ENCODE measurements at places on chromosomes 4 and X.

GRCh38 chrX:63751481-63751880 lies 33.5 kb downstream of the ARHGEF9 start:
- DNase-seq, result no peak

DNA sequence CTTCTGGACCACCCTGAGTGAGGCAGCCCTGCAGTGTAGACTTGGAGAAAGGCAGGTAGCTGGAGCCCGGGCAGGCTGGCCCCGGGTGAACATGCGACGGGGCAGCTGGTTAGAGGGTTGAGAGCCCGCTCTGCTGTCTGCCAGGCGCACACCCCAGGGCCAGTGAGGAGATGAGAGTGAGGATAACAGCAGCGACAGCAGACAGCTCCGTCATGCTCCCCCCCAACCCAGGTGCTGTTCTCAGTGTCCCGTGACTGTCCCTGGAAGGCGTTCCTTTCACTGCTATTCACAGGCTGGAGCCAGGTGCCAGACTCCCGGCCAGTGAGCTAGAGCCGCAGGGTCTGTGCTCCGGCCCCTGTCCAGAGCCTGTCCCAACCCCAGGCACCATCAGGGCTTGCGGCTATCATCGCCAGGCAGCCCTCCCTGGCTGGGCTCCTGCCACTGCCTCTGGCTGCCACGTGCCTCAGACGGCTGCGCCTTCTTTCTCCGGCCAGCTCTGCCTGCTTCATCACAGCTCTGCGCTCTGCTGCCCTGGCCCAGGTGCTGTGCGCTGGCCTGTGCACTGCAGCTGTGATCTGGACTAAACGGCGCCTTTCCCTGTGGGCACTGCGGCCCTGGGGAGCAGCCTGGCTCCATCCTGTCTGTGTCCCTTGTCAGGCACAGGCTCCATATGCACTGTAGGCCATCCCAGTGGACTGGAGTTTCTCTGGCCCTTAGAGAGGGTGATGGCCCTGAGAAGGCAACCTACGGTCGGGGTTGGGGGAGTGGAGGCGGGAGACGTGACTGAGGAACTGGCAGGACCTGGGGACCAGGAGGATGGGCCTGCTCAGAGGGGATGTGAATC lies 19.8 kb downstream of the NSG1 start:
- DNase-seq, result no peak

DNA sequence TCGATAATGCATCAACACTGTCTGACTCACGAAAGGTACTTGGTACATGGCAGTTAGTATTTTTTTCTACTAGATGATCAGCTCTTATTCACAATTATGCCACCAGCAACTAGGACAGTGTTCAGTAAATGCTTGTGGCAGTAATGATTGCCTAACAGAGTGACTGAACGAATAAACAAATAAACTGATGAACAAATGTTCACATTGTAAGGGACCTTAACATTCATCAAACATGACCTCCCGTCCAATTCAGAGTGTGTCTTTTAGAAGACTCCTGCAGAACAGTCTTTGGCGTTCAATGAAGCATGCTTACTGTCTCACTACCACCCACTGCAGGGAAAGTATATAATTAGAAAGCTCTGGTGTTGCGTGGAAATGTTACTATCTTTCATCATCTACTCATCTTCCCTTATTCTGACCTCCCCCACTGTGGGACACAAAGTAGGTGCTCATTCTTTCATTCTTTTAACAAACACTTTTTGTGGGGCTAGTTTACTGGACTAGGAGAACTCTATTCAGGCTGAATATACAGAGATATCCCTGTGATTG lies 319.3 kb downstream of the RAB28 start:
- DNase-seq, result no peak

- DNase-seq, result no peak
These were observed 60.4 kb downstream of the SUPT20HL2 start for GRCh38 chrX:24253469-24253868.

DNA sequence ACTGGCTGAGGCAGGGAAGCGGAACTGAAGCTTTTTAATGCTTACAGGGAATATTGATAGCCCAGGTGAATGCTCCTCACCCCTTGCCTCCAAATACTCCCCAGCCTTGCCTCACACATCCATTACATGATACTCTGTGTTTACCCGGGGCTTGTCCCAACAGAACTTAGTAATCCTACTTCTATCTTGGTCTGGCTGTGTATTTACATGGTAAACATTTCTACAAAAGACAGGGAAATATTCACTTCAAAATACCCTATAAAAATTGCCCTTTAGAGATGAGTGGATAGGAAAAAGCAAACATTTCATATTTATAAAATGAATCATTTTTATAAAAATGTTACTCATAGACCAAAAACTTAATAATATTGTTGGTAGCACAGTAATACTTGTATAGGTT lies 120.1 kb downstream of the NHS start:
- DNase-seq, result no peak

GRCh38 chrX:136019226-136019625 lies 34.0 kb downstream of the SLC9A6 start:
- no peak for DNase-seq

GRCh38 chr4:115113506-115114106 lies at the start of gene NDST4:
TSS of gene NDST4 (minus strand) at chr4:115113620. CDS start at chr4:115077036, 36,584 bp downstream.
- DNase-seq, result no peak

DNA sequence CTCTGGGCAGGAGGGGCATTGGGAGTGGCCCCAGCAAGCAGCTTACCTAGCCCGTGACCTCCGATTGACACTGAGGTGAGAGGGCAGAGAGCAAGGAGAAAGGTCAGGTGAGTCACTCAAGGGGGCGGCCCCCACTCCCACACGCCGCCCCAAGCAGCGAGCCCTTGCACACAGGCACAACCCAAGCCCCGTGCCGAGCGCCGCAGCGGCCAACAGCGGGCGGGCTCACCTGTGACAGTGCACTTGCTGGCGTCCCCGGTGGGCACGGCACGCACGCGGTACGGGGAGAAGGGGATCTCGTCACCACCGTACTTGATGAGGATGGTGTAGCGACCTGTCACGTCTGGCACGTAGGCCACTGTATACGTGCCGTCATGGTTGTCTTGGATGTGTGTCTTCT lies 17.2 kb downstream of the FLNA start:
- DNase-seq, result no peak

DNA sequence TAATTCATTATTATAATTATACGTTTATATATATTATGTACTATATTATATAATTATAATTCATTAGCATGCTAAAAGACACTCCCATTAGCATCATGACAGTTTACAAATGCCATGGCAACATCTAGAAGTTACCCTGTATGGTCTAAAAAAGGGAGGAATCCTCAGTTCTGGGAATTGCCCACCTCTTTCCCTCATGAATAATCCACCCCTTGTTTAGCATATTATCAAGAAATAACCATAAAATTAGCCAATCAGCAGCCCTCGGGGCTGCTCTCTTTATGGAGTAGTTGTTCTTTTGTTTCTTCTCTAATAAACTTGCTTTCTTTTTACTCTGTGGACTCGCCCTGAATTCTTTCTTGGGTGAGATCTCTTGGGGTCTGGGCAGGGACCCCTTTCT lies 42.8 kb upstream of the SLC10A7 start:
- DNase-seq, result no peak

- DNase-seq, result no peak
These were observed 10.3 kb downstream of the CTBP1 start for GRCh38 chr4:1238676-1239000.
